T-helper 2 cell (primary cell): ENCODE measurements at places on chromosomes 3 and 15.

DNA sequence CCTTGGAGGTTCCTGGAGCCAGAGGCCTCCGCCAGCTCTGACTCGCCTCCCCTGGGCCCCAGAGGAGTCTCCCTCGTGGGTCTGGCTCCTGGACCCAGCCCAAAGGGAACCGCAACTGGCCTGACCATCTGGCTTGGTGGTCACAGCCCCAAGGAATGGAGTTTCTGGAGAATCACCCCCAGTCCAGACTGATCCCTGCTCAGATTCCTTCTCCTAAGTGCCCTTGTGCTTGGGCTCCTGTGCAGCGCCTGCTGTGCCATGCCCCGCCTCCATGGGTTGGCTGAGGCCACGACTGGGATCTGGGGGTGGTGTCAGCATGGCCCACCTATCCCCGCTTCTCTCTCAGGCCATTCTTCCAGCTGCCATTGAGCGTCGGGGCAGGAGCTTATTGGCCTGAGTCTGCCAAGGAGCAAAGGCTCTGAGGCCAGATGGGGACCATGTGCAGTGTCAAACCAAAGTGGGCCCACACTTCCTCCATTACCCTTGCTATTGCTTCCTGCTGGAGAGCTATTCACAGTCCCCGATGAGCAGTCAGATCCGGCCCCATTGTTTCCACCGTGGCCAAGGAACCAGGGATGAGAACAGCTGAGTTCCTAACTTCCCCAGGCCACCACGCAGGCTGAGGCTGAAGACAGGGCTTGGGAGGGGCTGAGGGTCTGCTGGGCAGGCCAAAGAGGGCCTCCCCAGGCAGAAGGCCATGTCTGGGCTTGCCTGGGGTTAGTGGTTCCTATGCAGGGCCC, 19.0 kb downstream of the CSPG4 start:
- no peak for DNase-seq

DNA sequence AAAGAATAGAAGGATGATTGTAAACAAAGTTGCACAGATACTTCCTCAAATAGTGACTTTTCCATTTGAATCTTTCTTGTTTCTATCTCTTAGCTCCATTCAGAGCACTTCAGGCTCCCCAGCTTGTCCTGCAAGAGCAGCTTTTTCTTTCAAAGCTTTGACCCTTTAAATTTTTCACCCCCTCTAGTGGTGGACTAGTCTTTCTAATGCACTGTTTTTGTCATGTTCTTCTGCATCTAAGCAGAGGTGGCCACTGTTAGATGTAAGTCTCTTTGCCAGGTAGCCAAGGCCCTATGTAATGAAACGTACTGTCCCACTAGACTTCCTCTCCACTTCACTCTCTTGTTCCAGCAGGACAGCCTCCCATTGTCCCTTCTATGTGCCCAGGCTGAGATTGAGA, 74.0 kb upstream of the MANF start:
- peak; percentile 31 for DNase-seq

DNA sequence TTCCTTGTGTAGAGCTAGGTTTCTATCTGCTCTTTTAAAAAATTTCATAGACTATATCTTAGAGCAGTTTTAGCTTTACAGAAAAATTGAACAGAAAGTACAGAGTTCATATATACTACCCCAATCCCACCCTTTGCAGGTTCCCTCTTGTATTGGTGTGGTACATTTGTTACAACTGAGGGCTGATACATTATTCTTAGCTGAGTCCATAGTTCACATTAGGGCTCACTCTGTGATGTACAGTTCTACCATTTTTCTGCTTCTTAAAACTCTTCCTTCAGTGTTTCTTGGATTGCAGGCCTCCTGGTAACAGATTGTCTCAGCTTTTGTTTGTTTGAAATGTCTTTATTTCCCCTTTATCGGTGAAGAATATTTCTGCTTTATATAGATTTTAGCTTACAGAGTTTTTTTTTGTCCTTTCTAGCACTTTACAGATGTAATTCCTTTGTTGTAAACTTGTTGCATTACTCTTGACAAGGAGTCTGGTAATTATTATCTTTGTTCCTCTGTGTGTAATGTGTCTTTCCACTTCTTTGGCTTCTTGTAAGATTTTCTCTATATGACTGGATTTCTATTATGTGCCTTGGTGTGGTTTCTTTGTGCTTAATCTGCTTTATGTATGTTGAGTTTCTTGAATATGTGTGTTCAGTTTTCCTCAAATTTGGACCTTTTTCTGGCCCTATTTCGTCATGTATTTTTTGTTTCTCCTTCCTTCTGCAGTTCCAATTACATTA, 25.3 kb downstream of the MEF2A start:
- no peak for DNase-seq

DNA sequence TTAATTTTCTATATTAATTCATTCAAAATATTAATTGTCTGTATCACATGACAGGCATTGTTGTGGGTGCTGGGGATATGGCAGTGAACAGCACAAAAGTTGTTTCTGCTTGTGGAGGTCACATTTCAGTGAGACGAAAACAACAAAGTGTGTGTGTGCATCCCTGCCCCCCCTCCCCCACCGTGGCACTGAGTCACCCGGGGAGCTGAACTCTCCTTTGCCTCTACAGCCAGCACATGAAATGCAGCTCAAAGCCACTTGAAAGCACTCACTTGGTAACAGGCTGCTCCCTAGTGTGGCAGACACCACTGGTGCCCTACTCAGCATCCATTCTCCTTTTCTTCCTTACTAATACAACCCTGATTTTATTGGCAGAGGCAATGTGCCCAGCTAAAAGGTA, 16.9 kb upstream of the SCAMP5 start:
- no peak for DNase-seq

DNA sequence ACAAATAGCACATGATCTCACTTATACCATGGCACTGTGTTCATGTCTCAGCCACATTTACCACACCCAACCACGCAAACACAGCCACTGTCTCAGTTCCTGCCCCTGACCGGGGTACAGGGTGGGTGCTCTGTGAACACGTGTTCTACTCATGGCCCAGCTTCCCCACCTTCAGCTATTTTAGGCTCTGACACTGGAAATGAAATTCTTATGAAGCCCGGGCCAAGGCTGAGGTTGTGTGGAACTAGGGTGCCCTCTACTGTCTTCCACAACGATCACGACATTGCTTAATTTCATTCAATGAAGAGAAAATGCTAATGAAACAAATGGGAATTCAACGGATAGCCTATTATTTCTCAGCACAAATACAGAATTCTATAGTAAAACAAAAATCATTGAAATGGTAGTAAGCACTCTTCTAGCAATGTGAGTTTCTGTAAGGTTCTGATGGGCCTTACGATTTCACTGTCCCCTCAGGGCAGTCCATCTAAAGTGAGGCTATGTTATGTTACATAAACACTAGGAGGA, 2.1 kb upstream of the GABRA5 start:
- no peak for DNase-seq

DNA sequence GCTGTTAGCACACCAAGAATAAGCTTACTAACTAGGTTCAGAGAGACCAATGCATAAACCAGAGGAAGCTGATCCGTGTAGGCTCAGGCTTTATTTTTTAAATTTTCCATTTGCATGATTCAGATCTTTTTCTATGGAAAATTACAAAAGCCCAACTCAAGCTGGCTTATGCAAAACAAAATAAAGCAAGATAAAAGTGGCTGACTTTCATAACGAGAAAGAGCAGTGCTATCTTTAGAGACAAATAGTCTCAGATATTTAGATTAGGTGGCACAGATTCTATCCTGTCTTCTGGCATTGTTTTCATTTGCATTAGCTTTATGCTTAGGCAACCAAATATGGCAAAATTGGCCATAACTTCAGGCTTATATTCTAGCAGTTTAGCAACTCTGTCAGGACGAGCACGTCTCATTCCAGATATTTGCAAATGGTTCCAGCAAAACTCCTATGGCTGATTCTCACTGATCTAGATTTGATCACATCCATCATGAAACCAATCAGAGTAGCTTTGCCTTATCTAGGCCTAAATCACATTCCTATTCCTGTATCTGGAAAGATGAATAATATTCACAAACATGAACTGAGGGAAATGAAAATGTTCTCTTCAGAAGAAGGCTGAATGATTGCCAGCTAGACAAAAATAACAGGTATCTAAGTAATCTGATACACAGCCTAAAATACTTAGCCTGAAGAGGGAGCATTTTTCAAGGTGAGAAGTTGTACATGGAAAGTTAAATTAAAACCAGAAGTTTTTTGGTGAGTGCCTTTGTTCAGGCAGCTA, 216.4 kb upstream of the DPPA4 start:
- DNase-seq, result no peak

DNA sequence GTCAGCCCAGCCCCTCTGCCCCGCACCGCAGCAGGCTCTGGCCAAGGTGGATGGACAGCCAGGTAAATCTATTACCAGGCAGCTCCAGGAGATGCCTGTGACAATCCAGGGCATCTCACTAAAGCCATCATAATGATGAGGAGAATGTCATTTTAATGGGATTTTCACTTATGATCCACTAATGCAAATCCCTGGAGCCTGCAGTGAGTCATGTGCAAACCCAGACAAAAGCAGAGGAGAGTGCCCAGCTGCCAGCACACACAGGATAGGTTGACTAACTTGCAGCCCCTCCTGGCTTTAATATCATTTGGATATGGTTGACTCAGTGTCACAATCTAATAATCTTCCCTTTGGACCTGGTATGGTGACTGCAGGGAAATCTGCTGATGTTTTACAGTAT, 206.9 kb upstream of the TRIM42 start:
- no peak for DNase-seq

DNA sequence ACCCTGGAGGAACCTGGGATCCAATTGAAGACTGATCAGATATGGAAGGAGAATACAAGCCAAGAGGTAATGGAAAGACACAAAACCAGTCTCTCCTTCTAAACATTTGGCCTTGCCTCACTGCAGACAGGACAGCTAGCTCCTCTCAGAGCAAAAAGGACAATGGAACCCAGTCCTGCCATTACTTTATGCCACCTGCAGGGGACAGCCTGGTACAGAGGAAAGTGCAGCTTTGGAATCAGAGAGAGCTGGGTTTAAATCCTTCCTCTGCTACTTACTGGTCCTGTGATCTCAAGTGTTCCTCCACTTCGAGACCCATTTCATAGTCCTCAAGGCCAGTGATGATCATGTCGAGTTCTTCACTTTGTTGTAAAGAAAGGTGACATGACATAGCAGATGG, 159.4 kb upstream of the SMAD3 start:
- DNase-seq, result no peak

GRCh38 chr15:95680728-95681127, 649.8 kb upstream of the NR2F2 start:
- no peak for DNase-seq

GRCh38 chr3:152254041-152254440, 14.7 kb upstream of the MBNL1 start:
- DNase-seq, result peak; percentile 27

DNA sequence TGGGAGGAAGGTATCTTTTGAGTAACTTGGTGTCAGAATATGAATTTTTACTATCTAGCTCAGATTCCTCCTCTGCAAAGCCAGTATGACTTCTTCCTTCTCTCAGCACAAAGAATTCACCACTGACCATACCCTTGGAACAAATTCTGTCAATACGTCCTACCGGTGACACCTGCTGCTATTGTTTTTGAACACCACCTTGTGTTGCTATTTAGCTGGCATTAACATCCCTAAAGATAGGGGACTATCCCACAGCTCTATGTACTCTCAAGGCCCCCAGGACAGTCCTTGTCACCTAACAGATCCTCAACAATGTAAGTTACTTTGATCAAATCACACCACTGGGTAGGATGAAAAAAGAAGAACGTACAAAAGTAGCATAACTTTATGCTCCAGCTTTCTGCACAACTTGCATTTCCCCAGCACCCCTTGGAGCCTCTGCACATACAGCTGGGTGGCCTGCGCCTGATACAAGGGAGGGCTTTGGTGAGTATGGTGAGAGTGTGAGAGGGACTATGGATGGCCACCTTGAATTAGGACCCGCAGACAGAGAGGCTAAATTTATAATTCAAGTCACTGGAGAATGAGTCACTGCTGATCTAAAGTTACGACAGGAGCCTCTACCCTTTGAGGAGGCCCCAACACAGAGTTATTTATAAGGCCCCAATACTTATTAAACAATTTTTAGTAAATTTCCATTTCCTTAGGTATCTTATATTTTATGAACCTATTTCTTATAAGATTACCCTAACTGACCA, 2.3 kb upstream of the COLQ start:
- no peak for DNase-seq

DNA sequence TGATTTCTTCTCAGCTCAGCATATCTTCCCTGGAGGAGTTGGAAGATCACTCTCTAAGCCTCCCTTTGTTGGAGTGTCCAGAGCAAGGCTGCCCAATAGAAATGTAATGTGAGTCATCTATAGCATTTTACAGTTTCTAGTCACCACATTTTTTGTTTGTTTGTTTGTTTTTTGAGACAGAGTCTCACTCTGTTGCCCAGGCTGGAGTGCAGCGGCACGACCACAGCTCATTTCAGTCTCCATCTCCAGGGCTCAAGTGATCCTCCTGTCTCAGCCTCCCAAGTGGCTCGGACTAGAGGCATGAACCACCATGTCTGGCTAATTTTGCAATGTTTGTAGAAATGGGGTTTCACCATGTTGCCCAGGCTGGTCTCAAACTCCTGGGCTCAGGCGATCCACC, 21.3 kb downstream of the KLHL6 start:
- no peak for DNase-seq

GRCh38 chr15:96466389-96466947, 136.0 kb downstream of the NR2F2 start:
- no peak for DNase-seq

- no peak for DNase-seq
Measured at GRCh38 chr3:194865615-194866014, 179.9 kb downstream of the FAM43A start.

GRCh38 chr15:56468401-56468800, 3.5 kb upstream of the MNS1 start:
- no peak for DNase-seq

DNA sequence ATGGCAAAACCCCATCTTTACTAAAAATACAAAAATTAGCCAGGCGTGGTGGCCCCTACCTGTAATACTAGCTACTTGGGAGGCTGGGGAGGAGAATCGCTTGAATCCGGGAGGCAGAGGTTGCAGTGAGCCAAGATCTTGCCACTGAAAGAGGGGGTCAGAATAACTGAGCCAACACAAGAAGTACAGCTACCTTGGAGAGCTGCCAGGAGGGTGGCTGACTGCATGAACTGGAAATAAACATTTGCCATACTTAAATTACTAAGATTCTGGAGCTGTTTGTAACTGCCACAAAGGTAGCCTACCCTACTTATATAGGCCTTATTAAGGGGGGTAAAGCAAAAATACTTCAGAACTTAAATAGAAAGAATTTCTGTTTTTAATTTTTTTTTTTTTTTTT, 15.4 kb upstream of the PIK3CB start:
- DNase-seq, result no peak

GRCh38 chr3:24145981-24146822, 201.1 kb downstream of the NR1D2 start:
- DNase-seq, result no peak

- DNase-seq, result no peak
Measured at GRCh38 chr3:168495270-168495669, 399.5 kb upstream of the GOLIM4 start.

DNA sequence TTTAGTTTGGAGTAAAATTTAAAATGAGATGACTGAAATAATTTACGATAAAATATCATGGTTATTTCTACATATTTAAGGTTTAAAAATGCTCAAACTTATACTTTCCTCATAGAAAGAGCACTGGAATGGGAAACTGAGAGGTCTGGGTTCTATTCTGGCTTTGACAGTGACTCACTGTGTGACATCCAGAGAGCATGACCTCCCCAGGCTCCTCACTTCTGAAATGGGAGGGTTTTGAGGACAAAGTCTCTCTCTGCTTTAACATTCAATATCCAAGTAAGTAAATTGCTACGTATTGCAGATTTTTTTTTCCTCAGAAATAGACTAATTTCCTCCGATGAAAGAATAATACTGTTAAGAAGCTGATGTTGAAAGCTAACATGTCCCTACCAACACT, 234.7 kb downstream of the TIGIT start:
- no peak for DNase-seq

- no peak for DNase-seq
Measured at GRCh38 chr15:70322051-70322668, 224.4 kb upstream of the TLE3 start.
